Central memory CD8-positive, alpha-beta T cell (primary cell): ENCODE measurements at places on chromosomes 2 and 18.

- no peak for DNase-seq
Observed at GRCh38 chr2:160473468-160474318, 19.9 kb downstream of the RBMS1 start.

DNA sequence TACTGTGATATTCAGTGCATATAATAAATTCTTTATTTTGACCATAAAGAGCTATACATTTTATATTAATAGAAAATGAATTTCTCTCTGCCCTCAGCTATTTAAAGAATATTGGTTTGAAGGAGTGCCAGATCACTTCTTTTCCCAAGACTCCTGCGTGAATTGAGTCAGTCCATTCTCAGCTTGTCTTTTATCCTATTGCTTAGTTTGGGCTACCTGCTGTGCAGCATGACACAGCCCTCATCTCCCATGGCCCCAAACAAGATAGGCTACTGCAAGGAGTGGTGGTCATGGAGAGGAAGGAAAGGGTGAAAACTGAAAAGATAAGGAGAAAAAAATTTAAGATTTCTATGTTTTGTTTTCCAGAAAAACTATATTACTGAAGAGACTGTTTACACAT, 10.1 kb upstream of the FBXO11 start:
- no peak for DNase-seq

GRCh38 chr18:5091741-5092140, 105.3 kb downstream of the AKAIN1 start:
- DNase-seq: no peak

- no peak for DNase-seq
Observed at GRCh38 chr18:32255570-32255969, 65.7 kb downstream of the MEP1B start.

GRCh38 chr2:37276291-37276690, 44.8 kb downstream of the NDUFAF7 start:
- DNase-seq: no peak

GRCh38 chr18:12361770-12362378, 15.2 kb downstream of the AFG3L2 start:
- DNase-seq: no peak

DNA sequence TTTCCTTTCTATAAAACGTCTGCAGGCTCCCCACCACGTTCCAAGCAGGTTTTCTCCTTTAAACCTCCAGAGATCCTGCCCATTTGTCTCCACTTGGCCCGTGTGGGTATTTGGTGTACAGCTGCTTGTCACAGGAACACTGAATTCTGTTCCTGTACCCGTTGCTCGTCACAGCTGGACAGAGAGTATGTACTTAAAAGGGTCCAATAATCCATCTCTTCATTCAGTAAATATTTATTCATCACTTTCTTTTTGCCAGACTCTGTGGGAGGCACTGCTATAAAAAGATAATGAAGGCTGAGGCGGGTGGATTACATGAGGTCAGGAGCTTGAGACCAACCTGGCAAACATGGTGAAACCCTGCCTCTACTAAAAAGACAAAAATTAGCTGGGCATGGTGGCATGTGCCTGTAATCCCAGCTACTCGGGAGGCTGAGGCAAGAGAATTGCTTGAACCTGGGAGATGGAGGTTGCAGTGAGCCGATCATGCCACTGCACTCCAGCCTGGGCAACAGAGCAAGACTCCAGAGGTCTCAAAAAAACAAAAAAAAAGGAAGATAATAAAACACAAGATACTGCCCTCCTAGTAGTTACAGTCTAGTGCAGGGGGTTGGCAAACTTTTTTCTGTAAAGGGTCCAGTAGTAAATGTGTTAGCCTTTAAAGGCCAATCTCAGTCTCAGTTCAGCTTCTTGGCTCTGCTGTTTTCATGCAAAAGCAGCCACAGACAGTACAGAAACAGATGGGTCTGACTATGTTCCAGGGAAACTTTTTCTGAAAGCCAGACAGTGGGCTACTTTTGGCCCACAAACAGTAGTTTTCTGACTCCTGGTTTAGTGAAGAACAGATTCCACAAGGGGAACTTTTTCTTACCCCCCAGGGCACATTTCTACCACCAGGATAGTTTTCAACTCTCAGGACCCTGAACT, 309.9 kb upstream of the RAB12 start:
- DNase-seq: no peak

DNA sequence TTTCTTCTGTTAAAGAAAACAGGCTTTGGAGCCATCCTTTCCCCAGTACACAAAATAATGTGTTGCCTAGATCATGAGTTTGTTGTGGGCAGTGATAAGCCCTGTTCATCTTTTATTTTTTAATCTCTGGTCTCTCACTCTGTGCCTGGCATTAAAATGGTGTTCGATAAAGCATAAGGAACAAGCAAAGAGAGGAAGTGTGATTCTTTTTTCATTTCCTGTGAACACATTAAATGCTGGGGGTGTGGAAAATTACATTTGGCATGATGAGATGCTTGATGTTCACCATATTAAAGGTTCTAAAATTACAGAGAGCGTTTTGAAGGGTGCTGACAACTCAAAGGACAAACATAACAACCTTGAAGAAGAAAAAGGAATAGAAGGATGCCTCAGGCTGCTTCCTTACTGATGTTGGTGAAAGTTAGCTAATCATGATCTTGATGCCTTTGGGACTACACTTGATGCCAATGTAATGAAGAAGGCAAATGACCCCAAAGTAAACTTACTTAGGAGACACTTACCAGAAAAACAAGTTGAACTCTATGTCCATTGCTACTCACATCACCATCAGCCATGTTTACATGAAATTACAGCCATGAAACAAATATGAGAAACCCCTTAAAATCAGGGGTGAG, 33.0 kb downstream of the TMEFF2 start:
- no peak for DNase-seq

DNA sequence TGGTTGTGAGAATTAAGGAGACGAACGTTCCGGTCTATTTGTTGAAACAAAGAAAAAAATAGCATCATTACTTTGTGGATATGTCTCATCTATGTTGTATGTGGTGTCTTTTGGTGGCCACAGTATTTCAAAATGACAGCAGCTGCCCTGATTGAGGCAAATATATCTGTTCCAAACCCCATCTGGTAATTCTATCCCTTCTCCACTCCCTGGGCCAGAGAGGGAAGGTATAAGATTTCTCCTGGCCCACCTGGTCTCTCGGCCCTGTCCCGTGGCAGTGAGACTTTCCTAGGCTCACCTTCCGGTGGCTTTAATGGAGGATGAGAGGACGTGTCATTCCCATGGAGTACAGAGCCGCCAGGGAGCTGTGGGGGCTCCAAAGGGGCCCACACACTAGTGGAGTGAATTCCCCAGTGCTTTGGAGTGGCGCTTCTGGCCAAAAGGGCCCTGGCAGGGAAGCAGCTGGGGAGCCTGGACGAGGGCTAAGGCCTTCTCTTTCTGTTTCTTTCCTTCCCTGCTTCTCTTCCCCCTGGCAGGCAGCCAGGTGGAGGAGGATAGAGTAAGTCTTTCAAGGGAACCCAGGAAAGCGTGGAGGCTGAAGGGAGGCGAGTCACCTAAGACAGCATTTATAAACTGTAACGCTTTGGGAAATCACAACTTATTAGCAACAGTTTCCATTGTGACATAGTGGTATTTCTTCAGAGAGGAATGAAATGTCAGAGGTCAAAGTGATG, 5.6 kb downstream of the FOSL2 start:
- DNase-seq: no peak

DNA sequence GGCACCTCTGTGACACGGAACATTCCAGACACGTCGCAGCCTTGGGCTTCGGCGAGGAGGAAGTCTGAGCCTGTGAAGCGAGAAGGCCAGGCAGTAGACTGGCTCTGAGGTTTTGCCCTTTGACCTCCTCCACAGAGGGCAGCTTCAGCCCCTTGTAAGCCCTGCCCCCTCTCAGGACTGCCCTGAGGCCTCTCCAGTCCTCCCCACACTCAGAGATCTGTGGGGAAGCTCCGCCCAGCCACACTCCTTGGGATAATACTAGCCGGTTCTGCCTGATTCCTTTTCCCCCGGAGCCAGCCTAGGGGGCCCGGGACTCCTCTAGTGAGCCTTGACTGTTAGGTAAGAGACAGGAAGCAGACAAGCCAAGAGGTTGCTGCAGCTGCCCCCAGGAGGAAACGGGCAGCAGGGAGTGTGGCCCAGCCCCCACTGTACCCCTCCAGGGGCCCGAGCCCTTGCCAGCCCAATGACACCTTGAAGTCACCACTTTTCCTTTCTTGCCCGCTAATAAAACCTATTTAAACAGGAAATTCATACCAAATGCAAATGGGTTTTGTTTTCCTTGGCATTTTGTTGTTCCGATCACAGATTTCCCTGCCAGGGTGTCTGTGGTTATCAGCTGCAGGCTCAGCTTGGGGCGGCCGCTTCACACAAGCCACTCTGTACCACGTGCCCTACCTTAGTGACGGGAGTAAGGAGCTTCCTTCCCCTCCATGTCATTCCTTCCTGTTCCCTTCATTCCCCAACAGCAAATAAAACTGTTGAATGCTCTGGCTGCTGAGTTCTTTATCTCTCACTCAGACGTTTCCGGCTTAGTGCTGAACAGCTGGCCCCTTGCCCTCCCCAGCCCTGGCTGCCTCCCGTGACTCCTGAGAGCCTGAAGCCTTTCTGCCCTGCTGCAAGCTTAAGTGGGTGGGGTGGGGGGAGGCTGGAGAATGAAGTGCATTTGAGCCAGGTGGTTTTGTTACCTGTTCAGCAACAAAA, 124.7 kb downstream of the CABLES1 start:
- DNase-seq: no peak

DNA sequence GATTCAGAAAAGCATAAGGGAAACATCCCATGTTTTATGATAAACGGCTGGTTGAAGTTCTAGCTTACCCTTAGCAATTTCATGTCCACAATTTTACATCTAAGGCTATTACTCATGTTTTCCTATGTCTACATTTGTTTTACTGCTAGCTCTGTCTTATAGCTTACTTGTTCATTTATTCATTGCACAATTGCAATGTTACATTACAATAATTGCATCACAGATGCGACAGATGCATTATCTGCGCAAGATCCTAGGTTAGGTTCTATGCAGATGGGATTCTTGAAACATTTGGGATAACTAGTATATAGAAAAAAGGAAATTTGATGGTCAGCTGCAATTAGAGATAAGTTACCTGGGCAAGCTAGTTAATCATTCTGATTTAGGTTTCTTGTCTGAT, 108.4 kb downstream of the ARHGAP28 start:
- DNase-seq: no peak

DNA sequence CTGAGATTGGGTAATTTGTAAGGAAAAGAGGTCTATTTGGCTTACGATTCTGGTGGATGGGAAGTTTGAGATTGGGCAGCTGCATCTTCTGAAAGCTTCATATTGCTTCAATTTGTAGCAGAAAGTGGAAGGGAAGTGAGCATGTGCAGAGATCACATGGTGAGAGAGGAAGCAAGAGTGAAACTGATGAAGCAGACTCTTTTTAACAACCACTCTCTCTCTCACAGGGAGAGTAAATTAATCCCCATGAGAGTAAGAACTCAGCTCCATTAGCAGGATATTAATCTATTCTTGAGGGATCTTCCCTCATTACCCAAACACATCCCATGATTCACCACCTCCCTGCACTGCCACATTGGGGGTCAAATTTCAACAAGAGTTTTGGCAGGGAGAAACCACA, 298.5 kb upstream of the CELF4 start:
- no peak for DNase-seq

DNA sequence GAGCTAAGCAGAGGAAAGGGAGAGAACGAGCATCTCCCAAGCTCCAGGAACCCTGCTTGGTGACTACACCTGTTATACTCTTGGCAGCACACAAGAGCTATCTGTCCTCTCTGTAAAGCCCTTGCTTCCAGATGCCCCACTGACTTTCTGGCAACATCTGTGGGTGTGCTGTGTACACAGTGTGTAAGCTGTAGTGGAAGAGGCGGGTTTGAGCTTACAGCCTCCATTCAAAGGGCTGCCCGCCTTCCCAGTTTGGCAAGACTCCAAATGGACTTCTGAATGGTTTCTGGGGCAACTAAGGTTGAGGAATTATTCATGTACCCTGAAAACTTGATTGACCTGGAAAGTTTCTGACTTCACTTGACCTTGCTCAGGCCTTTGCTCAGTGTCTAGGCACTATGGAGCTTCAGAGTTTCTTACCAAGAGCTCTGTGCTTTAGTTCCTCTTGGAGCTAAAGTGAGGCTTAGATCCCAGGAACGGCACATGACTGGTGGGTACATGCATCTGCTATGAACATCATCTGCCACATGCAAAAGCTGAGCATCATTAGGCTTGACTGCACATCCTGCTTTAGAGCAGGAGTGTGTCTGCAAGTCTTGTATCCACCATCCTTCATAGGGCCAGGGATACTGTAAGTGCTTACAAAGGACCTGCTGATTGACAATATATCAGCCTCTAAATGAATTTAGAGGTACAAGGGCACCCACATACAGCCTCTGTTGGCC, 290.9 kb upstream of the SIX2 start:
- DNase-seq: no peak

DNA sequence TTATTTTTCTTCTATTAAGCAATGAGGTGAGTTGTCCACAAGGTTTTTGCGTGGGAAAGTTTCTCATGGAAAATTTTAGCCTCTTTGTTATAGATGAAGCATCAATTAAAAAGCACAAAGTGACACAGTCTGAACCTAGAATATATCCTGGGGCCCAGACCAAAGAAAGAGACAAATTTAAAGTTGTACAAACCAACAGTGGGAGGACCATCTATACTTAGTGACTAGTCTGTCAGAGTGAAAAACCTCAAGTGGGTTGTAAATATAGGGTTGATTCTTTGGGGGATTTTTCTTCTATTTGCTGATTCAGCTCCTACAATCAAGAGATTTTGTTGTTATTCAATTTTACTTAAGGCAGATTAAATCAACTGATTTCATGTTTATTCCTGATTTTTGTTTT, 256.2 kb downstream of the SATB2 start:
- no peak for DNase-seq

DNA sequence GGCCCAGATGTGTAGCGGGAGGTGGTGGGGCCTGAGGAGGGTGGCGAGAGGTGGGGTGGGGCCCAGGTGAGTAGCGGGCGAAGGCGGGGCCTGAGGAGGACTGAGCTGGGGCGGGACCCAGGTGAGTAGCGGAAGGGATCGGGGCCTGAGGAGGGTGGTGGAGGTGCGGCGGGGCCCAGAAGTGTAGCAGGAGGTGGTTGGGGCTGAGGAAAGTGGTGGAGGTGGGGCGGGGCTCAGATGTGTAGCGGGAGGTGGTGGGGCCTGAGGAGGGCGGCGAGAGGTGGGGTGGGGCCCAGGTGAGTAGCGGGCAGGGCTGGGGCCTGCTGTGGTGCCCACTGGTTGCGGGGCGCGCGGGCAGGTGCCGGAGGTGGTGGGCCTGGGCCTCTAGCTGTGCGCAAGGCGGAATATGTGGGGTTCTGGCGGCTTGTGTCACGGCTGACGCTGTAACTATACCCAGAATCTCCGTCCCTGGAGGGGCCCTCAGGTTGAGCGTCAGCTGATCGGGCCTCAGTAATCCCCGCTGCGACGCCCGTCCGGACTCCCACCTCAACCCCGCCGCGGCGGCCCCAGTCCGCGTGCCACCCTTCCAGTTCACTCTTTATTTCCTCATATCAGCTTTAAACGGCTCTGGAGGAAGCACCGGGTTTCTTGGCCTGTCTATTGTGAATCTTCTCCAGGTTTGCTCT, 866 bp upstream of the SF3B6 start:
- no peak for DNase-seq
